MM.1S (cell line): ENCODE measurements at places on chromosomes 1 and 21.
A peak's percentile ranks its signal among the peaks of the same experiment; 100 is the strongest.

- no peak for DNase-seq
These were observed 10.7 kb downstream of the C1orf105 start for GRCh38 chr1:172431204-172431603.

GRCh38 chr1:107439567-107439966 is 298.7 kb downstream of the NTNG1 start:
- no peak for DNase-seq

DNA sequence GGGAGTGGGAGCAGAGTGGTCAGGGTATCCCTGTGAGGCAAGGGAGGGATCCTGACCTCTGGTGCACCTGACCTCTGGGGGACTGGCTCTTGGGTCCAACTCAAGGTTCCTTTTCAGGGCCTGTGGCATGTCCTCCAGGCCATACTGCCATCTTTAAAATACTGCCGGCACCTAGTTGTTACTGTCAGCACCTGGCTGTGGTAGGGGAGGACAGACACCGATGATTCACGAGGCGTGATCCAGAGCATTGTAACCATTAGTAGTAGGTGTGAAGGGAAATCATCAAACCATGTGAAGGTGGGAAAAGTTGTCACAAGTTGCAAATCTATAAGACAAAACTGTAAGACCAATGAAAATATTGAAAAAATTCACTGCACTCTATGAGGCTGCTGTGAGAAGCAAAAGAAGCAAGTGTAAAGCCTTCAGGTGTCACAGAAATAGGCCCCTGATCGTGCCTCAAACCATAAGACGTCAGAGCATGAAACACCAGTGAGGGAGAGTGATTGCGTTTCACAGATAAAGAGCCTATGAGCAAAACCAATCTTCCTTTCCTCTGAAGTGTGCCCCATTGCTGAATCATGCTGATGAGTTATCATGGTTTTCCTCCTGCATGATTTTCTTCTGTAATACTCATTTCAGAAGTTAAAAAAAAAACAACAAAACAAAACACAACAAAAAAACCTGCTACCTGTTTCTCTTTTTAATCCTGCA is 55.3 kb downstream of the CDC7 start:
- DNase-seq = no peak

DNA sequence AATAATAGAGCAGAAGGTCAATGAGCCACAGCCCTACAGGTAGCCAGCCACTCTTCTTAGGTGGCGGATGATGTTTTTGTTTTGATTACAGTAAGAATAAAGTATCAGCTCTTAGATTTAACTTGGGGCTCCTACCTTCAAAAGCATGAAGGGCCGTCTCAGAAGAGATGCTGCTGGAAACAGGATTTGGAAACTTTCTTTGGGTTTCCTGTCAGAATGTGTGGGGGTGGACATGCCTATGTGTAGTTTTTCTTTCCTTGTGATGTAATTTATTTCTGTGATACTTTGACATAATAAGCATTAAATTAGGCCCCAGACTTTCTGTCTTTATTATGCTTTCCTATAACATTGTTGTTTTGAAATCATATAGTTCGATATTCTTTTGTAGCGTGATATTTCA is 1.5 kb downstream of the RAP1A start:
- no peak for DNase-seq

GRCh38 chr1:6832531-6833188 is 47.4 kb downstream of the CAMTA1 start:
- peak; percentile 71 for DNase-seq

GRCh38 chr1:41573785-41574713 is 89.6 kb upstream of the EDN2 start:
- peak; percentile 85 for DNase-seq
